ENCODE measurements at places on chromosomes 2 and 18. TPM values are rescaled to one million over a fixed set of nuclear protein-coding genes. Genes with fewer than 3 reads are reported as not detected.

ECEL1 gene
- total RNA-seq: not detected

BBS5 gene
- 1.1 TPM for total RNA-seq

TRAK2 gene
- total RNA-seq: 53.4 TPM

FAHD2A gene
- total RNA-seq: 34.4 TPM

FHOD3 gene
- total RNA-seq: not detected

SLC20A1 gene
- total RNA-seq: 141 TPM

PPM1G gene
- total RNA-seq: 98.3 TPM

CRYGD gene
- total RNA-seq: not detected

MEX3C gene
- total RNA-seq: 52.0 TPM

NXPH2 gene
- not detected for total RNA-seq

DES gene
- not detected for total RNA-seq

CLIP4 gene
- 34.8 TPM for total RNA-seq

COLEC11 gene
- not detected for total RNA-seq

TTN gene
- total RNA-seq: 11.6 TPM

TSPYL6 gene
- total RNA-seq: not detected

FOXD4L1 gene
- total RNA-seq: 0.40 TPM

EML6 gene
- 0.86 TPM for total RNA-seq

NEB gene
- 0.58 TPM for total RNA-seq

SCG2 gene
- total RNA-seq: not detected

IL37 gene
- total RNA-seq: 0.50 TPM

TANC1 gene
- 0.60 TPM for total RNA-seq

TUBB8B gene
- total RNA-seq: not detected

CHAC2 gene
- total RNA-seq: 8.1 TPM

SOCS6 gene
- total RNA-seq: 3.2 TPM

RAX gene
- total RNA-seq: not detected

REG3A gene
- total RNA-seq: not detected

LPIN2 gene
- 96.3 TPM for total RNA-seq

TAF1B gene
- 36.8 TPM for total RNA-seq

NYAP2 gene
- not detected for total RNA-seq

SERPINB13 gene
- total RNA-seq: not detected

SULT1C4 gene
- total RNA-seq: not detected

CROCC2 gene
- total RNA-seq: not detected

NTSR2 gene
- total RNA-seq: not detected

MRPL30 gene
- total RNA-seq: 25.5 TPM

SLC40A1 gene
- total RNA-seq: 9.6 TPM

COLEC12 gene
- not detected for total RNA-seq

FABP1 gene
- not detected for total RNA-seq
